ENCODE measurements at places on chromosomes 3 and 15. TPM values are rescaled to one million over a fixed set of nuclear protein-coding genes. Genes with fewer than 3 reads are reported as not detected.

GRCh38 chr3:31294430-31295149, 238.1 kb upstream of the STT3B start:
- no peak overlapping the region for H3K4me3 ChIP-seq
- no peaks in the 10 kb centered on the region for H3K27me3 ChIP-seq
- no peak overlapping the region for H3K27ac ChIP-seq
- H3K4me1 ChIP-seq, result peaks cover 3% of the 10 kb centered on the region

DNA sequence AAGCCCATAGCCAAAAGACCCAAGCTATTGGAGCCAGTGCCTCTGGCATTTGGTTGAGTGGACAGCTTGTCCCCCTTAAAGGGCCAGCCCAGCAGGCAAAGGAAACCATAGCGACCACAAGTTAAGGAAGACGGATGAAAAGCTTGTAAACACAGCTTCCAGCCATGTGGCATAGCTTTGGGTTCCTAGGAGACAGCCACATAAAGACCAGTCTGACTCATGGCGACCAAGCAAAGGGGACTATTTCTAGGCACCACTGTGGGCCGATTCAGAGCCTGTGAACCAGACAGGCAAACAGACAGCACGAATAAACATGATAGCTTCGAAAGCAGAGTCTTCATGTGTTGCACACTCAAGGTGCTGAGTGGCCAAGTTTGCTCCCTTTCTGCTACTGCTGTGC, 30.5 kb upstream of the SRGAP3 start:
- H3K27ac ChIP-seq, result no peak overlapping the region
- no peaks in the 10 kb centered on the region for H3K4me1 ChIP-seq
- peaks cover 2% of the 10 kb centered on the region for H3K36me3 ChIP-seq

GRCh38 chr15:74432271-74432967, 1.3 kb downstream of the SEMA7A start:
- peak overlapping the region; percentile 31 for H3K27ac ChIP-seq
- H3K4me3 ChIP-seq, result peak overlapping the region; percentile 87
- H3K27me3 ChIP-seq, result no peaks in the 10 kb centered on the region
- no peak for DNase-seq
- peaks cover 64% of the 10 kb centered on the region for H3K4me1 ChIP-seq

- peak within 1 kb of the TSS; percentile 100 for H3K27ac ChIP-seq
- H3K4me1 ChIP-seq, result peaks cover 43% of the 10 kb centered on the region
- peaks cover 7% of the 10 kb centered on the region for H3K27me3 ChIP-seq
- peak; percentile 98 for DNase-seq
- H3K36me3 ChIP-seq, result peaks cover 18% of the 10 kb centered on the region
- peak within 1 kb of the TSS; percentile 97 for H3K4me3 ChIP-seq
Observed at GRCh38 chr15:70097321-70098152, at the start of gene TLE3. TSS of gene TLE3 (minus strand) at chr15:70097917. CDS start at chr15:70096798, 1,119 bp downstream.

DNA sequence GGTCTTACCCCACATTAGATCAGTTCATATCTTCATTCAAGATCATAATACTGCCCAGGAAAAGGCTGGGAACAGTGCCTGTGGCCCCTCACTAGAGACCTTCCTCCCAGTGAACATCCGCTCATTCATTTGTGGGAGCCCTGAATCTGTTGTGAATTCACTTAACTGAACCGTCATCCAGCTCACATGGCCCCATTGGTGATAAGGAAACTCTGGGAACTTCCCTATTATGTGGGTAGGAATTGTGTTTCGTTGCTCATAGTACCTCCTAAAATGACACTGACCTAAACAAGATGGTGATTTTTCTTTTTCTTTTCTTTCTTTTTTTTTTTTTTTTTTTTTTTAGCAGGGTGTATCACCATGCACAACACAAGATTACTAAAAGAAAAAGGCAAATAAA, 6.8 kb upstream of the MESP2 start:
- H3K4me1 ChIP-seq, result no peaks in the 10 kb centered on the region
- DNase-seq, result no peak
- H3K36me3 ChIP-seq, result no peaks in the 10 kb centered on the region
- no peak overlapping the region for H3K4me3 ChIP-seq

DNA sequence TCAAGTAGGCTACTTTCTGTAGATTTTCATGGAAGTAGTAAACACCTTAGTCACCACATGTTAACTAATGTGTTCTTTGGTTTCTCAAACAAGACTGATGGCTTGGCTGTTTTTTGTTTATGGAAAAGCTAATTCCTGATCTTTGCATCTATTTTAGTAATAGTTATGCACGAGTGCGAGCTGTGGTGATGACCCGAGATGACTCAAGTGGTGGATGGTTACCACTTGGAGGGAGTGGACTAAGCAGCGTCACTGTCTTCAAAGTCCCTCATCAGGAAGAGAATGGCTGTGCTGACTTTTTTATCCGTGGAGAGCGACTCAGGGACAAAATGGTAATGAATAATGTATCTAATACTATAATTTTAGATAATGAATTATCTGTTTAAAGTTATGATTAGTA, 46.6 kb downstream of the SPRED1 start:
- H3K36me3 ChIP-seq, result no peaks in the 10 kb centered on the region
- H3K27ac ChIP-seq, result no peak overlapping the region
- DNase-seq, result no peak
- no peak overlapping the region for H3K4me3 ChIP-seq
- no peaks in the 10 kb centered on the region for H3K27me3 ChIP-seq
- H3K4me1 ChIP-seq, result peaks cover 4% of the 10 kb centered on the region

- peaks cover 19% of the 10 kb centered on the region for H3K27me3 ChIP-seq
- DNase-seq, result no peak
- H3K4me1 ChIP-seq, result no peaks in the 10 kb centered on the region
- H3K4me3 ChIP-seq, result no peak overlapping the region
Observed at GRCh38 chr3:10581716-10582115, 76.3 kb upstream of the ATP2B2 start.

DNA sequence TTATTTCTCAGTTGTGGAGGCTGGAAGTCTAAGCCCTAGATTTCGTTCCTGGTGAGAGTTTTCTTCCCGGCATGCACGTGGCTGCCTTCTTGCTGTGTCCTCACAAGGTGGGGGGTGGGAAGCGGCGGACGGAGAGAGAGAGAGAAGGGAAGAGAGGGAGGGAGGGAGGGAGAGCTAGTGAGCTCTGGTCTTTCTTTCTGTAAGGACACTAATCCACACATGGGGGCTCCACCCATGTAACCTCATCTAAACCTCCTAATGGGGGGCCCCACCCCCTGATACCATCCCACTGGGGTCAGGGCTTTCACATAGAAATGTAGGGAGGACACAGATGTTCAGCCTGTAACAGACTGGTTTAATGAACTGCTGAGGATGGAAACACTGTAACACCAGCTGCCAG, 7.3 kb downstream of the FBLN2 start:
- H3K27me3 ChIP-seq, result peaks cover 26% of the 10 kb centered on the region
- no peak overlapping the region for H3K4me3 ChIP-seq
- no peaks in the 10 kb centered on the region for H3K36me3 ChIP-seq

The PLSCR5 gene
- not detected for total RNA-seq

The SAXO2 gene
- total RNA-seq, result 1.6 TPM

All from activated naive CD8-positive, alpha-beta T cell treated with anti-CD3 and anti-CD28 coated beads, Interleukin-2, amount 10 ng/mL, durations not matched to agents 7 days and 5 days (primary cell).